ENCODE measurements at places on chromosomes 16 and 17.

GRCh38 chr17:74949455-74950115 lies 13.9 kb downstream of the OTOP3 start:
- DNase-seq = no peak

DNA sequence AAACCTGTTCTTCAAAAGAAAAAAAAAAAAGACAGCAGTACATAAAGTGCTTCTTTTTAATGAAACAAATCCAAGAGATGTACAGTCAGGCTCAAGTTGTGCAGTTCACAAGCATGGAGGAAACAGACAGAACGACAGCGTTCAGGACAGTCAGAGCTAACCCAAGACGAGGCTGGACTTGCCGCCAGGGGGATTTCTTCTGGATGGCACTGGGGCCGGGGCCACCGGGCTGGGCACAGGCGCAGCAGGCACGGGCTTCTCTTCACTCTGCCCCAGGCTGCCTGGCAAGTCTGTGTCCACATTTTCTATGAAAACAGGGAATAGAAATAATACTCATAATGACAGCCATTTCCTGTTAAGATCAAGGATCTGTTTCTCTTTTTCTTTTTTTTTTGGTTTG lies 4.4 kb upstream of the NT5C start:
- no peak for DNase-seq

DNA sequence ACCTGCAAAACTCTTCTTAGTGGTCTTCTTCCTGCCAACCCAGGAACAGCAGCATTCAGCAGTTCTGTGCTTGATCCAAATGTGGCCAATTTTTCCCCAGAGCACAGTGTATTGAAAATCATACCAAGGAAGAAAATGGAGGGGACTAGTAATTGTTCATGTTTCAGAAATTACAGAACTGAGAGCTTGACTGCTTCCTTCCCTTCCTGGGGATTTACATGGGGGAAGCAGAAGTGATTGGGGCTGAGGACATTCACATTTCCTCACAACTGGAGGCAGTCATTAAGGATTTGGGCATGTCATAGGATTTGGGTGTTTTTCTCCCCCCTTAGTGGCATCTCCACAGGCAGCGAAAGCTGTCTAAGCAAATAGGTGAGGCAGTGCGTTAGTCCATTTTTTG lies 19.7 kb downstream of the CIITA start:
- DNase-seq = no peak

DNA sequence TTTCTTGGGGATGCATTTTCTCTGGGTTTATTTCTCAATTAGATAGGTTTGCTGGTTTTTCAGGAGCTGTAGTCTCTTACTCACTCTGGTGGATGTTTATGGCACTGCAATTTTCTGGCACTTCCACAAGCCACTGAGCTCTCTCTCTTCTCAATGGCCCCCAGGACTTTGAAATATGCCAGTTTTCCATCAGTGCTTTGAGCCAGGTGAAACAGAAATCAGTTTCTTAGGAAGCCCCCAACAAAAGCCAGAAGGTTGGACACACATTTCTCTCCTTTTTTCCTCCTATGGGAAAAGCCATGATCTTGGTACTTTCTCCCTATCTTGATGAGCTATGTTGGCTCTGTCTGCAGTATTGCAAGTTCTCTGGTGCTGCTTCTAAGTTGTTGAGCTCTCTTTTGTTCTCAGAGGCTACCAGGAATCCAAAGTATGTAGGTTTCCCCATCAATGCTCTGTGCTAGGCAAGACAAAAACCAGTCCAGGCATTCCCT lies 90.7 kb upstream of the SMIM36 start:
- no peak for DNase-seq

GRCh38 chr17:49003557-49004511 lies 6.6 kb downstream of the IGF2BP1 start:
- DNase-seq = no peak

- peak; percentile 71 for DNase-seq
Measured at GRCh38 chr17:82153745-82154375, 55.8 kb upstream of the FASN start.

- no peak for DNase-seq
Measured at GRCh38 chr16:85514295-85514597, 98.9 kb upstream of the GSE1 start.

DNA sequence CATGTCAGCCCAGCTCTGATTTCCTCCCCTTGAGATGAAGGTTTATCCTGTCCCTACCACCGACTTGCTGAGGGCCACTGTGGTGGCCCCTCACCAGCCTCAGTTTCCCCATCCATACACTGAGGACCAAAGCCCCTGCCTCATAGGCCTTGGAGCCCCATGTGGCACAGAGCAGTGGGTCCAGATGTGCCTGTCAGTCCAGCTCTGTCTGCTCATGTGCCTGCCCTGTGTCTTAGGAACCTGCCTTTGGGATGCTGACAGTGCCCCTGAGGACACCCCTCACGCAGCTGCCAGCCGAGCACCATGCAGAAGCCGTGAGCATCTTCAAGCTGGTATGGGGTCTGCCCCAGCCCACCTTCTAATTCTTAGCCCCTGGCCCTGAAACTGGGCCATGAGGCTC lies 35.7 kb downstream of the MYO15A start:
- no peak for DNase-seq

DNA sequence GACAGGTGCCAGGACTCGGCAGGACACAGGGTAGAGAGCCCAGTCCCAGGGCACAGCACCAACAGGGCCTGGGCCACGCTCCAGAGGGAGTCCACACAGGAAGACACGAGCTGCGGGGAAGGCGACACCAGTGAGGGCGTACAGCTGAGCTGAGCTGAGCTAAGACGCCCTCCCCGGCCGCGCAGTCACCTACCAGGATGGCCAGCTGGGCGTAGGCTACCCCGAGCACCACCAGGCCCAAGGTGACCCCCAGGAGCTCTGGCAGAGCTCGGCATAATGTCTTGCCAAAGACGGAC lies 42.6 kb downstream of the TSC2 start:
- no peak for DNase-seq

DNA sequence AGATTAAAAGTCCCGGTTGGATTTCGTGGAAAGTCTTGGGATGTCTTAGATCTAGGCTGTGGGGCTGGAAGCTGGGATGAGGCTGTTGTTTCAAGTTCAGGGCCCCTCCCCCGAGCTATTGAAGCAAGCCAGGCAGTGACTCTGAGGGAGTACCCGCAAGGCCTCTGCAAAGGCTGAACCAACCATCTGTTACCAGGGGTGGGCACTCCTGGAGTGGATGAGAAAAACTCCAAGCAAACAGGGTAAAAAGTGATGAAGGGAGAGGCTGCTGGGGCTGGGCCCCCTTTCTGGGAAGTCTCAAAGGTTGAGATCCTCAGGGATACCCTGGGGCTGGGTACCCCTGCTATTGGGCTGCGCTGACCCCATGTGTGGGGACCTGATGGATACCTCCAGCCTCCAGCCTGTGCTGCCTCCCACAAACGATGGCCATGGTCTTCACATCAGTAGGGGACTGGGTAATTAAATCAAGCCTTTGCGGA lies 82.4 kb upstream of the KIFC3 start:
- DNase-seq = no peak

- no peak for DNase-seq
Measured at GRCh38 chr16:31217136-31217530, 198 bp upstream of the PYDC1 start.

GRCh38 chr16:13453938-13454553 lies 465.9 kb upstream of the ERCC4 start:
- no peak for DNase-seq

- DNase-seq = no peak
Measured at GRCh38 chr17:49201481-49201927, 8.9 kb downstream of the GNGT2 start.

DNA sequence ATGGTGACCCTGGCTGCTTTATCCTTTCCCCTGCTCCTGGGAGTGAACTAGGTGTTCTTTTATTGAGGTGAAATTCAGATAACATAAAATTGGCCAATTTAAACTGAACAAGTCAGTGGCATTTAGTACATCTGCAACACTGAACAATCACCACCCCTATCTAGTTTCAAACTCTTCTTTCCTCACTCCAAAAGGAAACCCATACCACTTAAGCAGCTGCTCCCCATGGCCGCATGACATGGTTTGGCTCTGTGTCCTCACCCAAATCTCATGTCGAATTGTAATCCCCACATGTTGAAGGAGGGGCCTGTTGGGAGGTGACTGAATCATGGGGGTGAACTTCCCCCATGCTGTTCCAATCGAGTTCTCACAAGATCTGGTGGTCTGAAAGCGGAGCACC lies 154.1 kb downstream of the STX8 start:
- no peak for DNase-seq

DNA sequence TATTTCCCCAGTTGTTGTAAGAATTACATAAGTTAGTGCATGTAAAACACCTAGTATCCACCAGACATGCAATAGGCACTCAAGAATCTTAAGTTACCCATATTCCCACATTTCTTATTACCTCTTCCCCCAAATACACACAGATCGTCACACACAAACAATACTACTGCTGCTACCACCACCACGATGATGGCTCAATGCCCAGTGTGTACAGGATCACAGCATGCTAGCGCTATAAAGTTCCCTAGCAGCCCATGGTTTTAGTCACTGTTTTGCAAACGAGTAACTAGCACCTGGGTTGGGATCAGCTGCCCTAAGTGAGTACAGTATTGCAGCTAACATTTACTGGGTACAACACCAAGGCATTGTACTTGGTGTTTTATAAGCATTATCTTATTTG lies 411.7 kb downstream of the UTP18 start:
- DNase-seq = no peak

GRCh38 chr16:66057057-66057456 lies 309.4 kb upstream of the CDH5 start:
- no peak for DNase-seq

- DNase-seq = no peak
Measured at GRCh38 chr17:80722661-80723060, 178.0 kb downstream of the RPTOR start.

DNA sequence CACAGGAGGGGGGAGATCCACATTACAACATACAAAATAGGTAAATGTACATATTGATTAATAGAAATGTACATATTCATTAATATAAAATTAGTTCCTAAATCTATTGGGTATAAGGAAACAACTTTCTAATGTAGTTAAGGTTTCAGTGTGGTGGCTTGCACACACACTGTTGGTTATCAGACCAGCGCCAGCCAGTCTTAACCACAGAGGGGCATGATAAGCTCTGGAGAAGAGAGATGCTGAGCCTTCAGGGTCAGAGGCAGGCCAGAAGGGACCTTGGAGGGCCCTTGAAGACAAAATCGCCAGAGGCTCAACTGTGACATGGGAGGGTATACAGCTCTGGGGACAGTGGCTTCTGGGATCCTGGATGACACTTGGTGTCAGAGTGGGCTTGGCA lies 10.9 kb upstream of the ZFP90 start:
- DNase-seq = no peak

GRCh38 chr17:49501496-49501895 lies 6.4 kb downstream of the NGFR start:
- DNase-seq = no peak

DNA sequence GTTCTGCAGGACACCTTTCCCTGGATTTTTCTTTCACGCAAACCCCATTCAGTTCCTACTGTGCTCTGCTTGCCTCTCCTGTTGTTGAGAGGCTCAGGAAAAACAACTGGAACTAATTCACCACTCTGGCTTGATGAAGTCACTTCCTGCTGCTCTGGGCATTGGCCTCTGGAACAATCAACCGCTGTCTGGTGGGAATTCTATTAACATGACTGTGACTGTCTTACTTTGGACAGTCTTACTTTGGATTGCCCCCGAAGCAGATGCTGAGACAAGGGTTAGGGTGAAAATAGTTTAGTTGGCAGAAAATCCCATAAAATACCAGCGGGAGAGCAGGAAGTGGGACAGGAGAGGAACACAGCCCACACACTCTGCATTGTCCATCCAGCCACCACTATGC lies 90.0 kb upstream of the HSBP1 start:
- no peak for DNase-seq

DNA sequence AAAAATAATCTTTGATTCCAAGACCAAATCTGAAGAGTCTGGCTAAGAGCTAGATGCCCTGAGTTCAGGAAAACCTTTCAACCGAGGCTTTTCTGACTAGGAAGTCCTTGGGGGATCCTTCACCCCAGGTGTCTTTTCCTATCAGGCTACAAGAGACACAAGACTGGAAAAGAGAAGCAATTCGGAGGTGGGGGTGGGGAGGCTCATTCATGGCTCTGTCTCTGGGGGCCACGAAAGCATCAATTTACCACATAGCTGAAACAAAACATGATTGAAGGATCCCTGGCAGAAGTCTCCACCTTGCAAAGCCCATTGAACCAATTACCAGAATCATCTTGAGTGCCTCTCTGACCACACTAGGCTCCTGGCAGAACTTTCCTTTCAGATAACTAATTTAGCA lies 239.8 kb upstream of the SALL1 start:
- DNase-seq = no peak

DNA sequence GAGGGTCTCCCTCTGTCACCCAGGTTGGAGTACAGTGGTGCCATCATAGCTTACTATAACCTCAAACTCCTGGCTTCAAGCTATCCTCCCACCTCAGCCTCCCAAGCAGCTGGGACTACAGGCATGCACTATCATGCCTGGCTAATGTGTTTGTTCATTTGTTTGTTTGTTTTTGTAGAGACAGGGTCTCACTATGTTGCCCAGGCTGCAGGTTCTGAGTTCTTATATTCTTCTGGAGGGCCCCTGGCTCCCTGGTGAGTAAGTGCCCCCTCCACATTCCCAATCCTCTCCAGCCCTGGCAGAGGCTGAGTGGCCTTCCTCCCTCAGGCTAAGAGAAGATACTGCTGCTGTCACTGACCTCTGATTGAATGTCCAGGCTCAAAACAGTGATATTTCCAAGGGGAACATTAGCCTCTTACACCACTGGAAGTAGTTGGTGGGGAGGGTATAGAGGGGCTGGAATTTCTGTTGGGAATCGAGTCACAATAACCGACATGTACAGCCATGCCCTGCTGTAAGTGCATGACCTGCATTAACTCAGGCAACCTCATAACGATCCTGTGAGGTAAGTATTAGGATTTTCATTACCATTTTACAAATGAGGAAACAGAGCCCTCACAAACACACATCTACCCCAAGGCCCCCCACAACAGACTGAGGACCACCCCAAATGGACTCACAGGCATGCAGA lies 2.7 kb upstream of the ETV4 start:
- DNase-seq = no peak

DNA sequence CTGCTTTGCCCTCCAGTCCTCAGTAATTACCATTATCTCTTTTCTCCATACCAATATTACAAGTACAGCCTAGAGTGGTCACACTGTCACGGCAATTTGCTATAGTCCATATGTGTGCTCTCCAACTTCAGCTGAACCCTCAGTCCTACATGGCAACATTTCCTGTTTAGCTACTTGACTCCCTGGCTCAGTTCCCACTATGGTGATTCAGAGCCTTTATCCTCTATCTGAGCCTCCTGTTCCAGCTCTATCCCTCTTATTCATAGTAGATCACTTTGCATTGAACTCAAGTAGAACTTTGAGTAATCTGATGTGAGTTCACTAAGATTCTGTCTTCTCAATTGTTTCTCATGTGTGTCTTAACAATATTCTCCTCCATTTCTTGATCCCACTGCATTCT lies 43.7 kb upstream of the GOSR1 start:
- no peak for DNase-seq

GRCh38 chr17:50036455-50037261 lies 19.3 kb upstream of the ITGA3 start:
- DNase-seq = no peak
